Fibroblast of skin of abdomen (primary cell): ENCODE measurements at places on chromosomes 16 and 17.

DNA sequence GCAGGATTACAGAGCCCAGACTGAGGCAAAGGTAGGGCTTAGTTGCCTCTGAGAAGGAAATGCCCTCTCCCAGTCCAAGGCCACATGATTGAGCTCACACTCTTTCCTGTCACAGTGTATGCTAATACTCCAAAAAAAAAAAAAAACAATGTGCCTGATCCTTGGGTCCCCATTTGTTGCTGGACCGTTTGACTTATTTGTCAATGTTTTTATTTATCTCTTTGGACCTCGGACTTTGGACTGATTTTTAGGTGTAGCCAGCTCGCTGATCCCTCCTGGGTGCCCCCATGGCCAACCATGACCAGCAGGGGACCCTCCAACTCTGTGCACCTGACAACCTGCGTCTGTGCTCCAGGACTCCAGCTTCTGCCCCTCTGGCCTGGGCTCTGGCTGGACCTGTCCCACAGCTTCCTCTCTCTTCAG is 622 bp upstream of the CCL16 start:
- DNase-seq, result no peak

GRCh38 chr17:1008008-1008761 is 11.3 kb downstream of the TIMM22 start:
- DNase-seq, result no peak

DNA sequence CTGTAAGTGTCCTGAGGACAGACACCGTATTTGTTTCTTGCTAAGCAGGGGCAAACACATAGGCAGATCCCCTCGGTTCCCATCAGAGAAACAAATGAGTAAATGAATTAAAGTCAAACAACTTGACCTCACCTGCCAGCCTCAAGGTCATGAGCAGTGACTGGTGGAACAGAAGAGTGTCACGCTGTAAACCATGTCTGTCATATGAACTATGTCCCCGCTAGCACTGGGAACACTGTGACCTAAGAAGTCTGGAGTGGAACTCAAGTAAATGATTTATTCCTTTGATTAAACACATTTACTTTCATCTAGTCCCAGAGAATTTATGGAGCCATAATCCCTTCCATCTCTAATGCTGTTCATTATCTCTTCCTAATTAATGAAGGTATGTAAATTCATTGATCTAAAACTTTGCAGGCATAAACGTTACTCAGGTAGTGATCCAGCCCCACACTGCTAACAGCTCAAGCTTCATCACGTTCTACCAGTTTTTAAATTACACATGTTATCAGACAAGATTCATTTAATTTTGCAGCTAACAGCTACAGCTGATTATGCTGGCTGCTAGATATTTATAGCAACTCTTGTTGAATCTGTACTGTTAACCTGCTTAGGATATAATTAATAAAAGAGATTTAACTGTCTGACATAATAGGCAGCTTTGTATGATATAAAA is 38.7 kb downstream of the CPPED1 start:
- no peak for DNase-seq

- DNase-seq, result no peak
Observed at GRCh38 chr16:24150282-24150681, 105.9 kb upstream of the CACNG3 start.

DNA sequence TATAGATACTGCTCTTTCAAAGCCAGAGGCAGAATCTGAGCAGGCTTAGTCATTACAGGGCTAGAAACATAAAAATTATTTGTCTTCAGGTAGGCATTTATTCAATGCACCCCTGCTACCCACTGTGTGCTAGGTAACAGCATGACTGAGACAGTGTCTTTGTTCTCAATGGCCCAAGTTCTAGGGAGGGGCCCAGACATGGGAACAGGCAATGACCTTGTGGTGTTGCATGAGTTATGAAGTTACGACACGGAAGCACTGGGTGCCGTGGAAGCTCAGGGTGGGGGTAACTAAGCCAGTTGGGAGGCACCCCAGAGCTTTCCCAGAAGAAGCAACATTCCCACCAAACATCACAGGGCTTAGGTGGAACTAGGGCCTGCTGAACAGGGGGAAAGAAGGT is 87.0 kb downstream of the CPPED1 start:
- DNase-seq, result no peak

DNA sequence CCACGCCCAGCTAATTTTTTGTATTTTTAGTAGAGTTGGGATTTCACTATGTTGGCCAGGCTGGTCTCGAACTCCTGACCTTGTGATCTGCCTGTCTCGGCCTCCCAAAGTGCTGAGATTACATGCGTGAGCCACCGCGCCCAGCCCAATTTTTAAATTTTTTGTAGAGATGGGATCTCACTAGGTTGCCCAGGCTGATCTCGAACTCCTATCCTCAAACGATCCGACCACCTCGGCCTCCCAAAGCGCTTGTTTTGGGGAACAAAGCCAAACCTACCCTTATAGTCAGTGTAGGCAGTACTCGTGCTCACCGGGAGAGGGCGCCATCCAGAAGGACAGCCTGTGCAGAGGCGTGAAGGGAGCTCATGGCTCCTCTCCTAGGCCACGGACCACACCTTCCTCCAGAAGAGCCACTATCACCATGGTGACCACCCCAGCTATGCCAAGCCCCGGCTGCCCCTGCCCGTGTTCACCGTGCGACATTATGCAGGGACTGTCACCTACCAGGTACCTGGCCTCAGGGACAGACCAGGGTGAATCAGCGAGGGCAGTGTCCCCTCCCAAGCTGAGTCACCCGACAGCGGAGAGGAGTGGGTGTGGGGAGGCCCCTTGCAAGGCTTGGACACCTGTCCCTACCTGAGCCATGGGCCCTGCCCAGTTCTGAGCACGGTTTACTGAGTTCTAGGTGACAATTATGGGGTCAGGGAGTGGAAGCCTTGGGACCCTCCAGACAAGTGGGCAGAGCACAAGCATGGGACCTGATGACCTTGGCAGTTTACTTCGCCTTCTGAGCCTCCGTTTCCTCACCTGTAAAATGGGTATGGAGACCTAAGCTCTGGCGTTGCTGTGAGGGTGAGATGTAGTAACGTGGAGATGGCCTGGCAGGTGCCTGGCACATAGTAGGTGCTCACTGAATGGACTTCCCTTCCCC is 13.7 kb downstream of the MYO15B start:
- no peak for DNase-seq

DNA sequence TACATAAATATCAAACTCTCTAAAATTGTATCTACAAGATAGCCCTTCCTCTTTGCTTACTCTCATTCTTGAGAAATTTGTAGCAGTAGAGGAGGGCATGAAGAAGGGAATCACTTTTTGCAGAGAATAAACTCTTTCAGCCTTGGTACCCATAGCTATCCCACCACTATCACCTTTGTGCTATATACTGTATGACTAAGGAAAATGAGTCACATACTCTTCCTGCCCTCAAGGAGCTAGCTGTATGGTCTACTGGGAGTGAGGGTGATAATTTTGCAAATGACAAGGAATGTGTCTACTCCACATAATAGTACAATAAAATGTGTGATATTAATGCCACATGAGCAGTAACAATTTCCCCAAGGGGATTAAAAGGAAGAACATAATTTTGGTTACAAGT is 184.6 kb upstream of the WSB1 start:
- DNase-seq, result no peak
